ENCODE measurements at places on chromosomes 5 and 9.

GRCh38 chr5:932628-933250, 40.1 kb downstream of the TRIP13 start:
- no peak for DNase-seq

DNA sequence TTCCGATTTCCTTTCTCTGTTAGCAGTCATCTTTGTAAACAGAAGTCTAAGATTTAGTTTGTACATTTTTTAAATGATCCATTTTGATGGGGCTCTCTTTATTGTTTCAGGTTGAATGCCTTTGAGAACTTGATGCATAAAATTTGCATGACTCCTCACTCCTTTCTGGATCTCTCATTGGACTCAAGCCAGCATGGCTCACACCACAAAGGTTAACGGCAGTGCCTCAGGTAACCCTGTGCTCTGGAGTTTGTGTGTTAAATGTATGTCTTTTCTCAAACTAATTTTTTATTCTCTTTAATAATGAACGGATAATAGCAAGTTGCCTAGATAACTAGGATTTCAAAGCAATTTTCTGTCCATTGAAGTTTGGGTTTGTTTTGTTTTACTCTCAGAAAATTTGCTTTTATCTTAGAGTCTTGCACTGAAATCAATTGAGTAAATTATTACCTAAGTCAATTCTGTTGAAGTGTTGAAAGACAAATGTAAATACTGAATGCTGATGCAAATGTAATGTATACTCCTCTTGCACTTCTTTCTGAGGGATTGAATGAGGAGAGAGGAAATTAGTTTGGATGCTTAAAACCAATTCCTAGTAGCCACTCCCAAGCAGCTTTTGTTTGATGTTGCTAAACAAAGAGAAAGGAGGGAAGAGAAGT, 164.6 kb upstream of the DMRT1 start:
- no peak for DNase-seq

- DNase-seq = no peak
These were observed 71.0 kb upstream of the FCN1 start for GRCh38 chr9:134988706-134989105.

- peak; percentile 67 for DNase-seq
These were observed 1.0 kb downstream of the MRPS2 start for GRCh38 chr9:135501261-135502167.

DNA sequence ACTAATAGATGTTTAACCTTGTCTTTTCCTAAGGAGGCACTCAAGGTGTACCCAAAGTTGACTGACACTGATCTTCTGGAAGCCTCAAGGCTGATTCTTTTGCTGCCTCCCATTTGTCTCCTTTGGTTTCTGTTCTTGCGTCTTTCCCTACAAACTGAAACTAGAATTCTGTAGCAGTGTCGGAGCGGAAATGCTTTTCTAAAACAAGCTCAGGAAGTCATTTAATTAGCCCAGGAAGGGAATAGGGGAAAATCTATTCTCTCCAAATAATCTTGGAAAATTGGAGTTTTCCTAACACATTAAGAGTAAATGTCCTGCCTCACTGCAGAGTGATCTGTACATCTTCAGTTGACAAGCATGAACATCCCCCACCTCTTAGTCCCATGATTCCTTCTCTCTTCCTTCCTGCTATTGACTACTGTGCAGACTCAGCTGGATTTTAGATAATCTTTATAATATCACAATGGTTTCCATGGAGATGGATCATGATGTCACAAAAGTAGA, 182.7 kb downstream of the NR3C1 start:
- no peak for DNase-seq

GRCh38 chr9:68739621-68740174, 34.7 kb downstream of the PIP5K1B start:
- DNase-seq = no peak

DNA sequence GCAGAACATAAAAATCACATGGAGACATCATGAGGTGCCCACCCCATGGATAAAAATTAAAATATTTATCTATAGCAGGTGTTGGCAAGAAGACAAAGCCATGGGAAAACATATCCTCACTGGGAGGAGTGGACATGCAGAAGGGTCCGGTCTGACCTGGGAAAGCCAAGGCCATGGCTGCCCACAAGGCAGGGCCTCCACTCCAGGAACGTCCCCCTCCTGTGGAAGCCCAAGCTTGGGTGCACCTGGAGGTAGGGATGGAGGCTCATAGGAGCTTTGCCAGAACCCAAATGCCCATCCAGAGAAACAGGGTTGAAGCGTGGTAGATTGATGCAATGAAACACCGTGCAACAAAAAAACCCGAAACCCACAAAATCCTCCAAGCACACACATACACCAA, 81.4 kb upstream of the COL5A1 start:
- no peak for DNase-seq

DNA sequence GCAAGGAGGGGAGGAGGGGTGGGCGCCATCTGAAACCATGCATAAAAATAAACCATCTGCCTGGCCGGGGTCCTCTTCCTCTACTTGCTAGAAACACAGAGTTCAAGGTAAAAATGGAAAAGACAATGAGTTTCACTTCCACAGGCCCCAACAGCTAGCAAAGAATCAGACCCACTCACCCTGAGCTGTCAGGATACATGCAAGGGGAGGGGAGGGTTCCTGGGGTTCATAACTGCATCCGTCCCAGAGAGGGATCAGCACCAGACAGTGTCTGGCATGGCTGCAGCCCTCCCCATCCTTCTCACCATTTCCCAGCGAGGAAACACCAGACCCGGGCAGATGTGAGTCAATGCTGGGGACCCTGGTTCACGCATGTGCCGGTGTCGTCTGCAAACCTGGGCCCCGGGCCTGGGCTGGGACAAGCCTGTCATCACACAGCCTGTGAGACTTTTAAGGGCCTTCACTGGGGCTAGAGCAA, 55.4 kb downstream of the SEMA4D start:
- DNase-seq = no peak

DNA sequence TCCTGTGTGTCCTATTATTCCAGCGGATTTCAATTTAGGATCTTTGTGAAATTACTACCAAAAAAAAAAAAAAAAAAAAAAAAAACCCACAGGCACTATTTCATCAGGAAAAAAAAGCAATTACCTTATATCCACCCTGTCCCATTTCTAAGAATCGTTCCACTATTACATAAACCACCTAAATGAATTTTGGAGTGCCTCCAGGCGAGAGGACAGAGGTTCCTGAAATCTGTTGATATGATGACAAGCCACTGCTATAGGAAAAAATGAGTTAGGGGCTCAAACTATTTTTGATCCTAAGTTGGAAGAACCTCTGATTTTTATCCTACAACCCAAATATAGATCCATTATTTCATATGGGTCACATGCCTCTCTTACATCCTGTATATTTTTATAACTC, 177.9 kb downstream of the GNAQ start:
- DNase-seq = no peak

DNA sequence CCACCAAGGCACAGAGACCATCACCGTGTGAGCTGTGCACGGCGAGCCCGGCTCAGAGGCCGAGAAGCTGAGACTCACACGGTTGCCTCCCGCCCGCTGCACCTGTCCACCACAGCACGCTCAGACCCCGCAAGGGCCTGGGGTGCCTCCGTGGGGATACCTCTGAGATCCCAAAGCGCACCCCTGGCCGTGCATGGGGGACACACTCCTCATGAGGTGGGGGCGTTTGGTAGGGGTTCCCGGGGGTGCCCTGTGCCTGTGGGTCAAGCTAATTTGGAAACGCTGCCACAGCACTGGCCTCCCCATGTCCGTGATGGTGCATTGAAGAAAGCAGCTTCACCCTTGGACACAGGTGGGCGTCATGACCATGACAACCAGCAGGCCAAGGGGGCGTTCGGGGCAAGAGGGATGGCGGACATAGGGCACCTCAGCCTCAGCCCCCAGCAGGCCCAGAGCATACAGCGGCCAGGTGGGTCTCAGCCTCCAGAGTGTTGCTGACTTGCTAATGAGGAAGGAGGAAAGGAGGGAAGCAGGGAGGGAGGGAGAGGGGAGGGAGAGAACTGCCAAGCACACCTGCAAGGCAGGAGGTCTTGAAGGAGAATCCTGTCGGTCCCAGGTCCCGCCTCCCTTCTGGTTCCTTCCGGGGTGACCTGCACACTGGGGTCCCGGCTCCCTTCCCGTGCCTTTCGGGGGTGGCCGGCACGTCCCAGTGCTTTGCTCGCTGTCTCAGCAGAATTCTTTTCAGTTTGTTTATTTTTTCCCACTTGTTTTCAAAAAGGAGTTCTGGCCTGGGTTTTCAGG, 34.7 kb downstream of the GLT6D1 start:
- DNase-seq = no peak

DNA sequence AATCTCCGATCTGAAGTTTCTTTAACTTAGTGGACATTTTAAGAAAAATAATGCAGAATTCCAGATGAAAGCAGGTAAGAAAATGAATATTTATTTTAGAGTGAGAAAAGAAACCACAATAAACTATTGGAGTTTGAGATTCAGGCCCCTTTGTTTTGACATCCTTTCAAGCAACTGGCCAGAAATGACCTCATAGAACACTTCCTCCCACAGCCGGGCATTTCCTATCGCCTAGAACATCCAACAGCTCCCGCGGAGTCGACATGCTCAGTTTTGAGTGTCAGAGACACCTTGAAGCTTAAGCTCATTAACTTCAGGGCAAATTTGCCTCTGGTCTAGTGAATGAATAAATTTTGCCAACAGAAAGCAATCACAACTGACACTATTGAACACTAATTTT, 369.2 kb downstream of the TLE4 start:
- DNase-seq = no peak

- DNase-seq = no peak
These were observed 1.6 kb downstream of the NINJ1 start for GRCh38 chr9:93132287-93132927.

DNA sequence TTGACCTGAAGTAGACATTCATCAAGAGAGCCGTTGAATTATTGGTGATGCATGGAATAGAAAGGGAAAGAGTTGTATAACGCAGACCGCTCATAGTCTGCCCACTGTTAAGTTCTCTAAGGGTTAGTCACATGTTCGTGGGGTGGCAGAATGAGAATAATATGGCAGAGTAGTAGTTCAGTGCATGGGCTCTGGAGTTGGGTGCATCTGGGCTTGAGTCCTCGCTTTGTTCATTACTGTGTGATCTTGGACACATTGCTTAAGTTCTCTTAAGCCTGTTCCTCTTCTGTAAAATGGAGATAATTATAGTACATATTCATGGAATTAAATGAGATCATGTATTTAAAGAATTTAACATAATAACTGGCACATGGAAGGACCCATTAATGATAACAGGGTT, 23.6 kb downstream of the TNPO1 start:
- DNase-seq = no peak

GRCh38 chr5:424301-425110, 18.5 kb upstream of the EXOC3 start:
- no peak for DNase-seq

- DNase-seq = no peak
These were observed 28.3 kb upstream of the NIPAL4 start for GRCh38 chr5:157431544-157432200.

- no peak for DNase-seq
These were observed 17.2 kb downstream of the HK3 start for GRCh38 chr5:176881816-176882566.

DNA sequence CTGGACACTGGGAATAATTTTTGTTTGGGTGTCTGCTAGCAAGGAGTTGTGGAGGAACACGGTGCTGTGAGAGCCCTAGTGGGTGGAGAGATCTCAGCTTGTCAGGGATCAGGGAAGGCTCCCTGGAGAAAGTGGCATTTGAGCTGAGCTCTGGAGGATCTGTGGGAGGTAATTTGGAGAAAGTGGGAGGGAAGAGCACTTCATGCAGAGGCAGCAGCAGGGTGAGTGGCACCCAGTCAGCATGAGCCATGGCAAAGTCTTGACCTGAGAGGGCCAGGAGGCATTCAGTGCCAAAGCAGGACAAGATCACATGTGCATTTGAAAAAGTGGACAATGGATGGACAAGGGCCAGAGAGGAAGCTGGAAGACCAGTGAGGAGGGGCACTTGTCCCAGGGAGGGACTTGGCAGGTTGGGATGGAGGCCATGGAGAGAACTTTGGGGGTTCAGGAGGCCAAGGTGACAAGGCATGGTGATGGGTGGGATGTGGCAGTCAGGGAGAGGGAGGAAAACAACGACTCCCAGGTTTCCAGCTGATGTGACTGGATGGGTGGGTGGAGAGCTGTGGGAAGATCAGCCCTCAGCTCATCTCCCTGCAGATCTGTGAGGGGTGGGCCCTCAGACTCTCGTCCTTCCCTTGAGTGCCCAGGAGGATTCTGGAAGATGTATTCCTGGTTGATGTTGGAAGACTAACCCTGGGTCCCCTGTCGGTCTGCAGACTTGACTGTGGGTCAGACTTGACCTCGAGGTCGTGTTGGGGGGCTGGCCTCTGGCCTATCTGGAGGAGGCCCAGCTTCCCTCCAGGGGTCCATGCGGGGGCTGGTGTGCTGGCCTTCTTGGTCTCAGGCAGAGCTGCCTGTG, 68.9 kb upstream of the PITX1 start:
- no peak for DNase-seq

DNA sequence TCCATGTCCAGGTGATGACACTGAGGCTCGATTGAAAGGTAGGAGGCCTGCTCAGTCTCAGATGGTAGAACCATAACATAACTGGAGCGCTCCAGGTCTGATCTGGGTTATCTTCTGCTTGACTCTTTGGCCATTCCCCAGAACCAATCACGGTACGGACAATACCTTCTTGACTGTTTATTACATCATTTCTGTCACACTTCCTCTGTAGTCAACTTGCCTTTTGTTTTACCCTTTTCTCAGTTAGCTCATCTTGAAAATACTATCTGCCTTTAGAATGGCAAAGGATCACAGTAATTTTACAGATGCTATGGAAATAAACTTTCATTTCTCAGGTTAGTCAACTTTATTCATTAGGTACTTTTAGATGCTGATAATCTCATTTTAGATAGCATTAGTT, 22.4 kb downstream of the GLRA1 start:
- DNase-seq = no peak

- DNase-seq = no peak
These were observed 995 bp downstream of the OLFM1 start for GRCh38 chr9:135088348-135088978.

DNA sequence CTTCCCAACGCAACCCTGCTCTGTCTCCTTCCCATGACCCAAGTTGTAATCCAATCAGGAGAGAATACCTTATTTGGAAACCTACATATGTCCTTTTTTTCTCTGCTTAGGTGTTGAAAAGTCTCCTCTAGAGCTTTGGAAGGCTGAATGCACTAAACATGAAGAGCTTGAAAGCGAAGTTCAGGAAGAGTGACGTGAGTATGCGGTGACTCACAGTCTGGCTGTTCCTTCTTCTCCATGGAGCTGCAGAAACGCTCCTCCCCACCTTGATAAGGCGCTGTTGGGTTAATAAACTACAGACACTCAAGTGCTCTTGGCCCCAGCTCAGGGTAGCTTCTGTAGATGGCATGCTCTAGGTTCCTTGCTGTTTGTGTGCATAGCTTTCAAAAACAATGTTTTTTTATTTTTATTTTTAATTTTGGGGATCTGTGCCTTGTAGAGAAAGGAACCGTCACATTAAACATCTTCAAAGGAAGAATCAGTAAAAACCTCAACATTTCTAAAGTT, 30.7 kb downstream of the RAI14 start:
- DNase-seq = peak; percentile 62

GRCh38 chr5:17336054-17336453, 118.6 kb downstream of the BASP1 start:
- no peak for DNase-seq
